ENCODE measurements at places on chromosomes 1 and 21.

DNA sequence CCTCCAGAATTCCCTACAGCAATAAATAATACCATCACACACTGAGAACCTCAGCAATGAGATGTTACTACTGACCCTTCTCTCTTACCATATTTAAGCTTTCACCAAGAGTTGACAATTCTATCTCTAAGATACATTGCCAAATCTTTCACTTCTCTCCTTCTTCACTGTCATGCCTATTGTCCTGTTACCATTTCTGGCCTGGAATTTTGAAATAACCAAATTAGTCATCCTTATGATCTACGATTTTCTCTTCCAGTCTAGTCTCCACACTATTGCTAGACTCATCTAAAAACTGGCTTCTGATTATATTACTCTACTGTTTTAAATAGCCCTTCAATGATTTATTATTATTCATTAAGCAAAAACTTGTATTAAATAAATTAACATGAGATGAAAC is 656.1 kb upstream of the ADGRL4 start:
- DNase-seq: no peak

GRCh38 chr1:38153778-38154470 is 107.3 kb upstream of the POU3F1 start:
- no peak for DNase-seq

- DNase-seq: no peak
Observed at GRCh38 chr1:200302192-200302920, 107.5 kb downstream of the ZNF281 start.

GRCh38 chr1:224700918-224701531 is 84.9 kb downstream of the CNIH3 start:
- no peak for DNase-seq

- no peak for DNase-seq
Observed at GRCh38 chr1:230943048-230943593, 35.5 kb downstream of the TTC13 start.

DNA sequence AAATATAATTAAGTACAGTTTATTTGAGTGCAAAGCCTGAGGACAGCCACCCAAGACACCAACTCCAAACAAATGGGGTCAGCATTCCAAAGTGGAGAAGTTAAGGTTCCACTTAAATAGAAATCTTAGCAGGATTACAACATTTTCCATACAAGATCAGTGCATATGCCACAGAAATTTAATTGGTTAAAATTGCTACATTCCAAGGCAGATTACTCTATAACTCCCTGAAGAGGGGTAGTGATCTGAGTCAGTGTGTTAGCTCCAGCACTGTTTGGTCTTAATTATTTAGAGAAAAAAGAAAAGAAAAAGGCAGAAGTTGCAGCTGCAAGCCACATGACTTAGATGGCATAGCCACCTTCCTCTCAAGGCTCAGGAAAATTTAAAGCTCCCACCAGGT is 297.5 kb downstream of the HHIPL2 start:
- no peak for DNase-seq

All from non-pigmented ciliary epithelial cell (primary cell).